CD4-positive, alpha-beta T cell treated with Interferon gamma for 1 hour (primary cell): ENCODE measurements at places on chromosomes 16 and 17.

DNA sequence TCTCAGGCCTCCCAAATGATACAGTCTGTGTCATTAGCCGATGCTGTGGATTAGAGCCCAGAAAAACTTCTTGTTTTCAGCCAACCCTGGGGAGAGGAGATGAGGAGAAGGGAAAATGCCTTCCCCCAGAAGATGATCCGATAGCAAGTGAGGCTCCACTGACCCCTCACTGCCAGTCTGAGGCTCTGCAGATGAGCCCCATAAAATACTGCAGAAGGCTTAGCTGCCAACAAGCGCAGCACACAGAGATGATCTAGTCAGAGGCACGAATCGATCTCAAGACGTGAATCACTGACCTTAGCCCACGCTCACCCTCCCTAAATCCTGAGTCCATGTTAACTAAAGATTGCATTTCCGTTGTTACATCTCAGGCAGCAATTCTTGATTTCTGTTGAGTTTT, 31.5 kb downstream of the SALL1 start:
- DNase-seq, result no peak

- no peak for DNase-seq
Observed at GRCh38 chr17:56815711-56816110, 18.0 kb downstream of the C17orf67 start.

DNA sequence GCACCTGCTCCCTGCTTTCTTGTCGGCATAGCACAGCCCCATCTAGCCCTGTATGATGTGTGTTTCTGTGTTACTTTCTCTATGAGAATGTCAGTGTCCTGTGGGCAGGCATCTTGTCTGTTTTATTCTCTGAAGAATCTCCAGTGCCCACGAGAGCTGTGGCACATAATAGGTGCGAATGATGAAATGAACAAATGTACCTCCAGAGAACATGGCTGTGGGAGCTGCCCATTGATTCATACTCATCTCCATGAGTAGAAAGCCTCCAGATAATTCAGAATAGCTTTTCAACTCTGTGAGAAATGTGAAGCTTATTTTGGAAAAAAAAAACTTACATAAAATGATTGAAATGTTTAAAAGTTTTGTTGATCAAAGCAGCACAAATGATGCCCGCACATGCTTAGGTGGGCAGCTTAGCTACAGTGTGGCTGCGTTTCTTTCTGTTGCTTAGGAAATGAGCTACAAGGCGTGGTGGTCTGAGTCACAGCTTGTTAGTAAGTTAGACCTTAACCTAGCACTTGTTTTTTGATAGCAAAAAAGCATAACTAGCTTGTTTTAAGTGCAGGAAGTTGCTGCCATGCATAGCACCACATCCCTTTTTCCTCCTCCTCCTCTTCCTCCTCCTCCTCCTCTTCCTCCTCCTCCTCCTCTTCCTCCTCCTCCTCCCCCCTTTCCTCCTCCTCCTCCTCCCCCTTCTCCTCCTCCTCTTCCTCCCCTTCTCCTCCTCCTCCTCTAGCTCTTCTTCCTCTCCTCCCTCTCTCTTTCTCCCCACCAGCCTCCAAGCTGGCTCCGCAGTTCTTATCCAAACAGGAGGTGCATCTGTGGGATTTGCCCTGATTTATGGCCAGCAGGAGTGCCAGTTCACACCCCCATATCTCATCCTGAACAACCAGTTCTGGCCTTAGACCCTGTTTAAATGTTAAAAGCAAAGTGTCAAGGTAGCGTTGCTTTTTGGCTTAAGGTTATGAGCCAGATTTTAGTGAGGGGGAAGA, 221.5 kb downstream of the IRF8 start:
- no peak for DNase-seq

GRCh38 chr17:82998637-82999036, 80.8 kb upstream of the METRNL start:
- DNase-seq, result no peak

DNA sequence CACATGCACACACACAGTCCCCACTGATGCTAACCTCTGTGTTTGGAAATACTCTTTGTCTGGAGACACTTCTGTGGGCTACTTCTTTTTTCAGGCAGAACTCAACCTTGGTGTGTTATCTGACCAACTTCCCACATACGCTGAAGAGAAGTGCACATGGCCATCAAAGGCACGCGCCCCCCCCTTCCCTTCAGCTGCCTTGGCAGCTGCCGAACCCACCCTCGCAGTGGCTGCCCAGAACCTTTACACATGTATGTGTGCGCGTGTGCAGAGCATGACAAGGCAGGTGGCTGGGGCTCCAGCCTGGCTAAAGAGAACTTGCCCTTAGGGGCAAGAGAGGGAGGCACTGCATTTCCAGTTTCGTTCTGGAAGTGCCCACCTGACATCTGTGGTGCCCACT, 3.9 kb downstream of the RAPGEFL1 start:
- DNase-seq, result no peak

- no peak for DNase-seq
Observed at GRCh38 chr17:44314869-44315661, 6.7 kb downstream of the RUNDC3A start.

DNA sequence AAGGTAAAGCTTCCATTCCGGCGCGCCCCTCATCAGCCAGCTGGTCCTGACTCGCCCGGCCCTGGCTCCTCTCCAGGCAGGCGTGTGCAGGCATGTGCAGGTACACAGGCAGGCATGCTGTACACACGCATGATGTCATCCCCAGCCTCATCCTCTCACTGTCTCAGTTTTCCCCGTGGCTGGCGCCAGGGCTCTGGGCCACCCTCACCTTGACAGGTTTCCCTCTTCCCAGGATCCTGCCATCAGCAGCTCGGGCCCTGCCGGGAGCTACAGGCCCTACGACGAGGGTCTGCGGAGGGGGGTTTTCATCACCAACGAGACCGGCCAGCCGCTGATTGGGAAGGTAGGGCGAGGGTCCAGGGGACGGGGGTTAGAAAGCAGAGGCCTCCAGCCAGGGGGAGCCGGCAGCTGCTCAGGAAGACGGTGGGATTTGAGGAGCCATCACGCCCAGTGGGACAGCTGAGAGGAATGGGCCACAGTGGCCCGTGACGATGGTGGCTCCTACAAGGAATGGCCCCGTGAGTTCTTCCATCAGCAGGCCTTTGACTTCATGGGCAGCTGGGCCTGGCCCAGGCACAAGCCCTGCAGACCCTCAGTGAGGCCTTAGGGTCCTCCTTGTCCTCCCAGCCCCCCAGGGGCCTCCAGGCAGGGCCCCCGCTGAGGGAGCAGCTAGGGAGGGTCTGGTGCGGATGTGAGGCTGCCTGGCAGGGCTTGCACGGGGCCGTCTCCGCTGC, 8.5 kb downstream of the GAA start:
- DNase-seq, result no peak

- no peak for DNase-seq
Observed at GRCh38 chr17:78361225-78361701, 1.4 kb upstream of the SOCS3 start.

GRCh38 chr16:19228575-19228974, 57.0 kb upstream of the CLEC19A start:
- no peak for DNase-seq

DNA sequence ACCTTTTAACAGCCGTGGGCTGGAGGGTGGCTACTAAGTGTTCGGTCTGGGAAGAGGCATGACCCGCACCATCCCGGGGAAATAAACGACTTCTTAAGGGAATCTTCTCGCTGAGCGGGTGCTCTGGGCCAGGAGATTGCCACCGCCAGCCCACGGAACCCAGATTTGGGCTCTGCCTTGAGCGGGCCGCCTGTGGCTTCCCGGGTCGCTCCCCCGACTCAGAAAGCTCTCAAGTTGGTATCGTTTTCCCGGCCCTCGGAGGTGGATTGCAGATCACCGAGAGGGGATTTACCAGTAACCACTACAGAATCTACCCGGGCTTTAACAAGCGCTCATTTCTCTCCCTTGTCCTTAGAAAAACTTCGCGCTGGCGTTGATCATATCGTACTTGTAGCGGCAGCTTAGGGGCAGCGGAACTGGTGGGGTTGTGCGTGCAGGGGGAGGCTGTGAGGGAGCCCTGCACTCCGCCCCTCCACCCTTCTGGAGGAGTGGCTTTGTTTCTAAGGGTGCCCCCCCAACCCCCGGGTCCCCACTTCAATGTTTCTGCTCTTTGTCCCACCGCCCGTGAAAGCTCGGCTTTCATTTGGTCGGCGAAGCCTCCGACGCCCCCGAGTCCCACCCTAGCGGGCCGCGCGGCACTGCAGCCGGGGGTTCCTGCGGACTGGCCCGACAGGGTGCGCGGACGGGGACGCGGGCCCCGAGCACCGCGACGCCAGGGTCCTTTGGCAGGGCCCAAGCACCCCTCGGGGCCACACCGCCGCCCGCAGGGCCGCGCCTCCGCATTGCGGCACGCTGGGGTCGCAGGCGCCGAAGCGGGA, 3.6 kb upstream of the CBX4 start:
- DNase-seq, result no peak
